ENCODE measurements at places on chromosomes 16 and 17.

GRCh38 chr16:89174877-89175276 is 3.3 kb downstream of the CDH15 start:
- no peak for DNase-seq

GRCh38 chr16:88922114-88922825 is 54.7 kb downstream of the CBFA2T3 start:
- DNase-seq = no peak

- peak; percentile 84 for DNase-seq
Observed at GRCh38 chr17:8965394-8966168, at the start of gene PIK3R5. TSS of gene PIK3R5 (minus strand) at chr17:8965707. CDS start at chr17:8911494, 54,213 bp downstream.

- no peak for DNase-seq
Observed at GRCh38 chr16:81718637-81719036, 60.5 kb upstream of the PLCG2 start.

DNA sequence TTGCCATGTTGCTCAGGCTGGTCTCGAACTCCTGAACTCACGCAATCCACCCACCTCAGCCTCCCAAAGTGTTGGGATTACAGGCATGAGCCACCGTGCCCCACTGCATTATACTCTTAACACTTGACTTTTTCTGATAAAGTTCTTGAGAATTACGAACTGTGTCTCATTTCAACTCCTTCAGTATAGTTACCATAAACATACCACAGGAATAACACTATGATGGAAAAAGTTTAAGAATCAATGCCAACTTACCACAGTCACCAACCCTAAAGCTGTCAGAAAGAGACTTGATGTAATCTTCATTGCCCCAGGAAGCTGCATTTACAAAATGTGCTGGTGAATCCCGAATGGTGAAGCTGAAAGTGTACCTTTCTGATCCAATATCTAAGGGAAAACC is 10.2 kb downstream of the MEIOB start:
- no peak for DNase-seq

GRCh38 chr17:37283414-37283961 is 92.3 kb upstream of the C17orf78 start:
- no peak for DNase-seq

GRCh38 chr17:48047113-48047740 is 932 bp upstream of the NFE2L1 start:
- DNase-seq = no peak

GRCh38 chr17:33137426-33137825 is 145.8 kb downstream of the SPACA3 start:
- no peak for DNase-seq

DNA sequence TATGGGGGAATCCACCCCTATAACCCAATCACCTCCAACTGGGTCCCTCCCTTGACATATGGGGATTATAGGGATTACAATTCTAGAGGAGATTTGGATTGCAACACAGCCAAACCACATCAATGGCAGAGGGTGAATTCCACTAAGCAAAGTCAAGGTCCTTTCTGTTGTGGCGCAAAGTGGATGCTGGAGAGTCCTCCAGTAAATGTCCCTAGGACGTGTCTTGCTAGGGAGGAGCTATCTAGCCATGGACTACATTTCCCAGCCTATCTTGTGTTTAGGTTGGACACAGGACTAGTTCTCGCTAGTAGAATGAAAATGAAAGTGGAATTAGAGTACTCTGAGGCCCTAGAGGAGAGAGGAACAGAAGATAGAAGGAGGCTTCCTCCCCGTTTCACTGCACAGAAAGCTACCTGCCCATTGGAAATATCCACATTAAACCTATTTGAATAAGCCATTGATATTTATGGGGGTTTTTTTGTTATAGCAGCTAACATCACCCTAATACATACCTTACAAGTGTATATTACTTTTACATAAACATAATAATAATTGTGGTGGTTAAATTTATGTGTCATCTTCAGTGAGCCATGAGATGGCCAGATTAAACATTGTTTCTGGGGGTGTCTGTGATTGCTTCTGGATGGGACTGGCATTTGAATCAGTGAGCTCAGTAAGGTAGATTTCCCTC is 56.7 kb upstream of the ERCC4 start:
- DNase-seq = no peak

- no peak for DNase-seq
Observed at GRCh38 chr16:83046664-83047063, 419.9 kb downstream of the CDH13 start.

DNA sequence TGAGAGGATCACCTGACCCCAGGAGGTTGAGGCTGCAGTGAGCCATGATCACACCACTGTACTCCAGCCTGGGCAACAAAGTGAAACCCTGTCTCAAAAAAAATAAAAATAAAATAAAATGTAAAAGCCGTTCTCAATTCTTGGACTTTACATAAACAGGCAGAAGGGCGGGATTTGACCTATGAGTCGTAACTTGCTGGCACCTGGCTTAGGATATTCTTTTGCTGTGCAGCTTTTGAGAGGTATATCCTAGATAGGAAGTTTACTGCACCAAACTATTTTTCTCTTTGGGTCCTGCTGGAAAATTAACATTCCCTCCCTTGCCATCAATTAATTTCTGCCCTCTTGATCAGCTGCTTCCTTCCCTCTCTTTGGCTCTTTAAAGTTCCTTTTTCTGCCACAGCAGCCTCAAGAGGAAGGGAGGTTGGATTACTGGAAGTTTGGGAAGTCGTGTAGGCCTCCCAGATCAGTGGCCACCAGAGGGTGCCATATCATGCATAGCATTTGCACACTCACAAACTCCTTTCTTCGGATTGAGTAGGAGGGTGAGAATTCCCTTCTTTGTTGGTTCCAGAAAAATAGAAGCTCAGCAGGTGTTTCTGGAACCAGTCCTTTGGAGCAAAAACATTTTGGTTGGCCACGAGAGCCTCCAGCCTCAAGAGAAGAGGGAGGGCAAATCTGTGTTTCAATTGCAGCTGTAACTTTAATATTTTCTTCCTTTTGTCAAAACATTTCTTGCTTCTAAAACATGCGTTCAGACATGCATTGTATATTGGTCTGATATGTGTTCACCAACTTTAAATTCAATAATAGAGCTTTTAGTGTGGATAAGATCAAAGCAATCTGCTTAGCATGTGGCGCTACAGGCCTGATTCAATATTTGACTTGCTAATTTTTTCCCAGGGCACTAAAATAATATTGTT is 147.3 kb downstream of the CCDC182 start:
- no peak for DNase-seq

DNA sequence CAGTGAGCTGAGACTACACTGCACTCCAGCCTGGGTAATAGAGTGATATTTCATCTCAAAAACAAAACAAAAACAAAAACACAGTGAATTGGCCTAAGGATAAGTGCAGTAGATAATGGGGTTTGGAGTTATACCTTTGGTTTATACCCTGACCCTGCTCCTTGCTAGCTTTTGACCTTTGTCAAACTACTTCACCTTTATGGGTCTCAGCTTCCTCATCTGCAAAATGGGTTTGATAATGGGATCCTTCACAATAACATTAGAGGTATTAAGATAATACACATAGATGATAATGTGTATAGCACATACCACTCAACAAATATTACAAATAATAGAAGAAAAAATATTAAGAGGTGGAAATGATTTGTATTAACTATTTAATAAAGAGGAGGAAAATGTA is 85.9 kb downstream of the STXBP4 start:
- DNase-seq = no peak

DNA sequence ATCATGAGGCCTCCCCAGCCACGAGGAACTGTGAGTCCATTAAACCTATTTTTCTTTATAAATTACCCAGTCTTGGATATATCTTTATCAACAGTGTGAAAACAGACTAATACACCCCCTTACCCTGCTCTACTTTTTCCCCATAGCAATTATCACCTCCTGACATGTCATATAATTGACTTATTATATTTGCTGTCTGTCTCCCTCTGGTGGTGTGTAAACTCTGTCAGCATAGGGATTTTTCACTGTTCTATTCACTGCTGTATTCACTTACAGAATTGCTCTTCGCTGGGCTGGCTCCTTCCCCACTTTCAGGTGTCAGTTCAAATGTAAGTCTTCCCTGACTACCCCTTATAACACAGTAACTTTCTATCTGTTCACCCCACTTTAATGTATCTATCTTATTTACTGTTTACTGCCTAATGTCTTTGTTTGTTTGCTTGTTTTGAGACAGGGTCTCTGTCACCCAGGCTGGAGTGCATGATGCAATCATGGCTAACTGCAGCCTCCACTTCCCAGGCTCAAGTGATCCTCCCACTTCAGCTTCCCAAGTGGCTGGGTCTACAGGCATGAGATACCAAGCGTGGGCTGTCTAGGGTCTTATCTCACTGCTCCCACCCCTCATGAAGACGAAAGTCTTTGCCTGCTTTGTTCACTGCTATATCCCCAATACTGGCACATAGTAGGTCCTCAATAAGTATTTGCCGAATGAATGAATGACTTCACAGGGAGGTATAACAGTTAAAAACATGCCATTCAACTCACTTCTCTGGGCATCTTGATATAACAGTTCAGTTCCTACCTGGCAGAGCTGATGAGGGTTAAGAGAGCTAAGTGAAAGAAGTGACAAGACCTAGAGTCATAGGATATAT is 52.4 kb upstream of the CDH3 start:
- no peak for DNase-seq

- DNase-seq = no peak
Observed at GRCh38 chr17:48596735-48597527, 3.4 kb upstream of the HOXB5 start.

GRCh38 chr17:14605267-14605599 is 304.4 kb downstream of the HS3ST3B1 start:
- DNase-seq = no peak

DNA sequence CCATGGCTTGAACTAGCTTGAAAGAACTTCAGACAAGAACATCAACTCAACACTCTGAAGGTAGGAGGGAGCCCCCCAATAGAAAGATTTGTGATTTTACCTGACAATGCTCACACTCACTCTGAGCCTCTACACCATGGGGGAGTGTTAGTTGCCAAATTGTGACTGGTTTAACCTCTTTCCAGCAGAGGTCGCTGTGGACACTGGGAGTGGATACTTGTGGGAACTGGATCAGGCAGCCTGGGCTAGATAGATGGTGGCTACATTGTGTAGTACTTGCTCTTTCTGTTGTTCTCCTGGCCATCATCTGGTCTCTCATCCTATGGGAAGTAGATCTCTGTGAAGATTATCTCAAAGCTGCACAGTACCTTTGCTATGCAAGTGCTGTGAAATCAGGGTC is 2.9 kb downstream of the SMPD3 start:
- no peak for DNase-seq

DNA sequence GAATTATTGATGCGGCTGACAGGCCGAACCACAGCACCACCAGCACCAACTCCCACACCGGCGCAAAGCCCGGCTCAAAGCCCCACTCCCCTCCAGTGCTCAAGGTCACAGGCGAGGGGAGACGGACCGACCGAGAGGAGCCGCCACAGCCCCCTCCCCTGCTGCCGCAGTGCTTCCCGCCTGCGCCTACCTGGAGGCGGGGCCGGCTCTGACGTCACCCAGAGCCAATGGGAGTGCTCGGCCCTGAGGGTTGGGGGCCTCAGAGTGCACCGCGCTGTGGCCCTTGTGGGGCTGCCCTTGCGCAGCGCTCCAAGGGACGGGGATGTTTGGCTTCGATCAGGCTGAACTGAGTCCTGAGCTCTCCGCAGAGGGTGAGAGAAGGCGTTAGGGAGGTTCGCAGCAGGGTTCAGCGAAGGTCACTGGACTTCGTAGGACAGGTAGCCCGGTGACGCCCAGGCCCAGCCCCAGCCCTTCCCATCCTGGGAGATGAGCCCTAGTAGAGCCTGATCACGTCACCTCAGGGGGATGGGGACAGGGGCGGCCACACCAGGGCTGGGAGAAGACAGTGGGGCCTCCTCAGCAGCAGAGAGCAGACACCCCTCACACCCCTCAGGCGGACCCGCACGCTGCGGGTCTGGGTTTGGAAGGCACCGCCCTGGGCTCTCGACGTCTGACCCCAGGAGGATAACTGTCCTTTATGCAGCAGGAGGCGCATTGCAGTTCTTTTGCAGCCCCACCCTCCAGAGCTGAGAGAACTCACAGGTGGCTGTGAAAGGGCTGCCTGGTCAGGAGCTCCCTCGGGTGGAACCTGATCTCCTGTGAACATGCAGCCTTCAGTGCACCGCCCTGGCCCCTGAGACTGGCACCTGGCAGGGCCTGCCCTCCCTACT is 1.5 kb downstream of the NDRG4 start:
- DNase-seq = no peak
